Liver (tissue), 10 donors: ENCODE measurements at places on chromosomes 5 and 9. TPM values are rescaled to one million over a fixed set of nuclear protein-coding genes. Genes with fewer than 3 reads are reported as not detected.

GRCh38 chr5:90606539-90606938, 47.9 kb downstream of the ADGRV1 start:
- no peak for DNase-seq

- DNase-seq = no peak
These were observed 165.2 kb downstream of the RMI1 start for GRCh38 chr9:84145780-84146179.

DNA sequence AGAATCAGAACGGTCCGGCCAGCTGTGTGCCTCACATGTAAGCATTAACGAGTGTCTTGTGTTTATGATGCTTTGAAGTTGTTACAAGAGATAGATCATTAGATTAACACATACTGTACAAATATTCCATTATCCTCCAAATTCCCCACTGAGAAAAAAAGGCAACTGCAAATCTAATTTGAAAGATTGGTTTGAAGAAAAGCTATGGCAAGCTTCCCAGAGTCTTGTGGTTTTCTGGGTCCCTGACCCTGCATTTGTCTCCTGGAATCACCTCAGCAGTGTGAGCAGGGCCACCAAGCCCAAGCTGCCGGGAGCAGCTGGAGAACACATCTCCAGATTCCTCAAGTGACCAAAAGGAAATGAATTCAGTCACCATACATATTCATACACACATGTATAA, 36.9 kb upstream of the ADAMTS16 start:
- DNase-seq = no peak

DNA sequence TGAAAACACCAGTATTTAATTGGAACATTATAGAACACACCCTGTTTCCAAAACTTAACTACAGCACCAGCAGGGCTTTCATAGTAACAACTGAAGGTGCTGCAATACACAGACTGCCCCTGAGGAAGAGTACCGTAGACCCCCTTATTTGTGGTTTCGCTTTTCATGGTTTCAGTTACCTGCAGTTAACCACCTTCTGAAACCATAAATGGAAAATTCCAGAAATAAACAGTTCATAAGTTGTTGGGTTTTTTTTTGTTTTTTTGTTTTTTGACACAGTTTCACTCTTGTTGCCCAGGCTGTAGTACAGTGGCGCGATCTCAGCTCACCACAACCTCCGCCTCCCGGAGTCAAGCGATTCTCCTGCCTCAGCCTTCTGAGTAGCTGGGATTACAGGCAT, 9.5 kb upstream of the GLDC start:
- no peak for DNase-seq

DNA sequence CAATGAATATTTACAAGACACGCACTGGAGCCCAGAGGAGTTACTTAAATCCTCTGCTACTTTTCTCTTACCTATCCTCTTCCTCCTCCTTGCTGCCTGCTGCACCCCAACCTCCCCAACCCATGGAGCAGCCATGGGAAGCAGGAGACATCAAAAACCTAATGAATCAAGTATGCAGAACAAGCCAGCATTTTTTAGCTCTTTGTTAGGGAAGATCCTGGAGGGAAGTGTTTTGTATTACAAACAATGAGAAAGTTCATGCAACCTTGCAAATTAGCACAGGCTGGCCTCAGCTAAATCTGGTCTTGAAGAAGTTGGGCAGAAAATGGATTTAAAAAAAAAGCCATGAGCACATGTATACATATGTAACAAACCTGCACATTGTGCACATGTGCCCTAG, 498.8 kb downstream of the KIF4B start:
- no peak for DNase-seq

GRCh38 chr9:78009186-78009585, 22.4 kb downstream of the GNAQ start:
- no peak for DNase-seq

GRCh38 chr9:124420991-124421543, 5.8 kb upstream of the PSMB7 start:
- no peak for DNase-seq

DNA sequence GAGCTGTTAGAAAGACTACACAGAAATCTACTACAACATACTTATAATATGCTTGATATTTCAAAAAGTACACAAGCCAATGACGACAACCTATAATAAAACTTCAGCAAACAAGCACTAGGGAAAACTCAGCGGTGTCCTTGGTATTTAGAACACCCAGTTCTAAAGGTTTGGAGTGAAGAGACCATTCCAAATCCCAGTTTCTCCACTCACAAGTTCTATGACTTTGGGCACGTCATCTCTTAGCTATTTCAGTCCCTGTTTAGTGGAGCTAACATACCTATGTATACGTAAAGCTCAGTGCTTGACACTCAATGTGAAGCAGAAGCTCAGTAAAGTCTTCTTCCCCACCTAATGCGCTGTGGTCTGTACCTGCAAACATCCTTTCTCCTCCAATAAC, 52.8 kb downstream of the MLLT3 start:
- no peak for DNase-seq

The C5orf52 gene
- not detected for polyA plus RNA-seq
